Sigmoid colon (tissue), 7 donors: ENCODE measurements at places on chromosomes 7 and 10. TPM values are rescaled to one million over a fixed set of nuclear protein-coding genes. Genes with fewer than 3 reads are reported as not detected.
A peak's percentile ranks its signal among the peaks of the same experiment; 100 is the strongest.

Gene ECHDC3
- 9.2 TPM for polyA plus RNA-seq

- DNase-seq: no peak
- H3K4me3 ChIP-seq: no peak overlapping the region
- no peaks in the 10 kb centered on the region for H3K27me3 ChIP-seq
- no peaks in the 10 kb centered on the region for H3K36me3 ChIP-seq
- H3K4me1 ChIP-seq: peaks cover 18% of the 10 kb centered on the region
- peak overlapping the region; percentile 70 for H3K27ac ChIP-seq
Measured at GRCh38 chr10:79324032-79324695, 23.1 kb upstream of the PPIF start.

GRCh38 chr7:46015107-46015868 lies 94.2 kb upstream of the IGFBP3 start:
- no peak overlapping the region for H3K4me3 ChIP-seq
- H3K4me1 ChIP-seq: no peaks in the 10 kb centered on the region
- no peaks in the 10 kb centered on the region for H3K27me3 ChIP-seq
- no peak for DNase-seq
- H3K27ac ChIP-seq: no peak overlapping the region
- H3K36me3 ChIP-seq: no peaks in the 10 kb centered on the region

Gene ANKRD30A
- polyA plus RNA-seq: not detected

DNA sequence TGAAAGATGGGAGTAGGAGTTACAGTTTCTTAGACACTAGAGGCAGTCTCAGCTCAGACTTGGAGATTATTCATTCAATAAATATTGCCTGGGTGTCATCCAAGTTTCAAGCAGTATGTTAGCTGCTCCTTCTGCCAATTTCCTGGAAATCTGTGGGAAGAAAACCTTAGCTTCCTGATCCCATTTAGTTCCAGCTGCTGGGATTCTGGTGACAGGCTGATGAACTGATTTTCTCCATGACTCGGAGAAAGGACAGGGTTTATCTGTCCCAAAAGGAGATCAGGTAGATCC lies 95.8 kb downstream of the CLEC2L start:
- no peak overlapping the region for H3K27ac ChIP-seq
- DNase-seq: no peak
- no peak overlapping the region for H3K4me3 ChIP-seq
- no peaks in the 10 kb centered on the region for H3K4me1 ChIP-seq

- peaks cover 77% of the 10 kb centered on the region for H3K36me3 ChIP-seq
- H3K4me3 ChIP-seq: no peak overlapping the region
- H3K27me3 ChIP-seq: no peaks in the 10 kb centered on the region
Measured at GRCh38 chr10:101995451-101996063, 60.4 kb downstream of the ARMH3 start.

DNA sequence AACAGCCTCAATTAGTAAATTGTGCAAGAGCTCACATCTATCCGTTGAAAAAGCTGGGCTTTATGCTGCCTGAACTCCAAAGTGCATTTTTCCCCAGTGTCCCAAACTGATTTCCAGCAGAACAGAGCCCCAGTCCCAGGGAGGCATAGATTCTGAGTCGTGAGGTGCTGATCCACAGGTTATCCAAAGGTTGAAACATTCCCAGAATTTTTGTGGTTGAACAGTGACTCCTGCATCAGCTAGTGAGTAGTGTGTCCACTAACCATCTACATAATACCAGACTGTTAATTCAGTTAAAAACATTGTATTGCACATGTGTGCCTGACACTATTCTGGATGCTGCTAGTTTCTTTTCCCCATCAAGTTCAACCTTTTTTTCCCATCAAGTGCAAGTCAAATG lies 761.5 kb downstream of the GATA3 start:
- no peaks in the 10 kb centered on the region for H3K36me3 ChIP-seq
- no peak overlapping the region for H3K4me3 ChIP-seq
- H3K27me3 ChIP-seq: no peaks in the 10 kb centered on the region
- H3K27ac ChIP-seq: no peak overlapping the region
- H3K4me1 ChIP-seq: no peaks in the 10 kb centered on the region
- no peak for DNase-seq

DNA sequence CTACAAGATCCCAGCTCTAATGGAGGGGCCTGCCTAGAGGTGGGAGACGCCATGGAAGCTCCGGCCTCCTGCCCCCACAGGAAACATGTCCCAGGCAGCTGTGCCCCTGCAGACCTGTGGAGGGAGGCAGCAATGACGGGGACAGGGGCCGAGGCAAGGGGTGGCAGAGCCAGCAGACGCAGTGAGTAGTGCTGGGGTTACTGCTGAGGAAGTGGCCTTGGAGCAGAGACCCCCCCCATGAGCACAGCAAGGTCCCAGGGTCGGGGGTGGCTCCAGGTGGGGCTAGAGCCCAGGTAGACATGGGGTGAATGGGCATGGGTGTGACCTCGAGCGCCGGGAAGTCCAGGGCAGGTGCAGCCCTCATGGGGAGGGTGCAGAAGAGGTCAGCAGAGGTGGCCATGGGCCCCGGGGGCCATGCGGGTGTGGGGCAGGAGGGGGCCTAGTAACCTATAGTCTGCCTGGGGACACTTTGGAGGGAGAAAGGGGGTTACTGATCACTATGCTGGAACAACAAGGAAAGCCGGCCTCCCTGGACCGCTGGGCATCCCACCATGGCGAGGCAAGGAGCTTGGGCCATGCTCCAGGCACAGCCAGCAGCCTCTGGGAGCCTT lies 45.5 kb downstream of the JAKMIP3 start:
- DNase-seq: peak; percentile 42
- H3K4me1 ChIP-seq: no peaks in the 10 kb centered on the region
- H3K27ac ChIP-seq: no peak overlapping the region

DNA sequence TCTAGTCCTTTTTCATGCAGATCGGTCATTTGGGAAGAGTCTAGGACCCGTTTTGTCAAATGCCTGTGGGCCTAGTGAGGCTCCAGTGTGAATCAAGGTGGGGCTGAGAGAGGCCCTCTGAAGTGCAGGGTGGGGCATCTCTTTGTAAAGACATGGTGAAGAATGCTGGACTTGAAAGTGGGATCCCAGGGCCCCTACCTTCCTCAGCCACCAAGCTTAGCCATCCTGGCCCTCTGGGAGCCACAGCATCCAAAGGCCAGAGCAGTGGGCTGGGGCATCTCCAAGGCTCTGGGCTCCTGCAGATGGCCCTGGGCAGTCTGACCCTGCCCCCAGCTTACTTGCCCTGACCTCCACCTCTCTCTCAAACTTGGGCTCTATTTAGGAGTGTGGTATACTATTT lies 78.5 kb downstream of the ADCY1 start:
- H3K36me3 ChIP-seq: no peaks in the 10 kb centered on the region
- no peaks in the 10 kb centered on the region for H3K27me3 ChIP-seq
- no peak overlapping the region for H3K4me3 ChIP-seq
- H3K27ac ChIP-seq: no peak overlapping the region

DNA sequence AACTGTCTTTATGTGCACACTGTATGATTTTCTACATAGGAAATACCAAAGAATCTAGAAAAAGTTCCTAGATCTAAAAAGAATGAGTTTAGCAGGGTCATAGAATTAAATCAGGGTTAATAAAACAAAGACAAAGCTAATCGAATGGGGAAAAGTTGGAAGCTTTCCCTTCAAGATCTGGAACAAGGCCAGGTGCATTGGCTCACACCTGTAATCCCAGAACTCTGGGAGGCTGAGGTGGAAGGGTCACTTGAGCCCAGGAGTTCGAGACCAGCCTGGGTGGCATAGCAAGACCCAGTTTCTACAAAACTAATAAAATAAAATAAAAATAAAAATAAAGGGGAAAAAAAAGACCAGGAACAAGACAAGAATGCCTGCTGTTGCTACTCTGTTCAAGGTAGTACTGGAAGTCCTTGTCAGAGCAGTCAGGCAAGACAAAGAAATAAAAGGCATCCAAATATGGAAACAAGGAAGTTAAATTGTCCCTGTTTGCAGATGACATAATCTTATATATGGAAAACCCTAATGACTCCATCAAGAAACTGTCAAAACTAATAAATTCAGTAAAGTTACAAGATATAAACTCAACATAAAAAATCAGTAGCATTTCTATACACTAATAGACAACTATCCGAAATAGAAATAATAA lies 76.1 kb upstream of the RHEB start:
- no peak overlapping the region for H3K4me3 ChIP-seq
- H3K27ac ChIP-seq: peak overlapping the region; percentile 91
- no peaks in the 10 kb centered on the region for H3K36me3 ChIP-seq
- H3K27me3 ChIP-seq: no peaks in the 10 kb centered on the region
- peaks cover 53% of the 10 kb centered on the region for H3K4me1 ChIP-seq

DNA sequence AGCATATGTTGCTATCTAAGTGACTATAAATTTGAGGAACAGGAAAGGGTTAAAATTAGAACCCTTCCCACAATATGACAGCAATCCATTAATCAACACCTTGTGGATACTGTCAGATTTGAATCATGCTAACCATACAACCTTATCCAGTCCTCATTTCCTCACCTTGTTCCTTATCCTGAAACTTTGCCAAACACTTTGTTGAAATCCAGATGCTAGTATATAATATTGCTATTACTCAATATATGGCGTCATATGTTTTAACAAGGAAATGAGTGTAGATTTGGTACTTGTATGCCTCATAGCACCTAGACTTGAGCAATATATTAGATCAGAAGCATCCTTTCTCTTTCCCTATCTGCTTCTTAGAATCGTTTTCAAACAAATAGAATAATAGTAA lies 66.3 kb upstream of the SLC25A13 start:
- no peak for DNase-seq
- H3K27ac ChIP-seq: peak overlapping the region; percentile 54
- H3K4me3 ChIP-seq: no peak overlapping the region
- no peaks in the 10 kb centered on the region for H3K36me3 ChIP-seq
- H3K4me1 ChIP-seq: no peaks in the 10 kb centered on the region

GRCh38 chr10:62153191-62153590 lies 115.5 kb downstream of the RTKN2 start:
- H3K36me3 ChIP-seq: no peaks in the 10 kb centered on the region
- H3K27ac ChIP-seq: no peak overlapping the region
- H3K4me1 ChIP-seq: no peaks in the 10 kb centered on the region
- H3K4me3 ChIP-seq: no peak overlapping the region

DNA sequence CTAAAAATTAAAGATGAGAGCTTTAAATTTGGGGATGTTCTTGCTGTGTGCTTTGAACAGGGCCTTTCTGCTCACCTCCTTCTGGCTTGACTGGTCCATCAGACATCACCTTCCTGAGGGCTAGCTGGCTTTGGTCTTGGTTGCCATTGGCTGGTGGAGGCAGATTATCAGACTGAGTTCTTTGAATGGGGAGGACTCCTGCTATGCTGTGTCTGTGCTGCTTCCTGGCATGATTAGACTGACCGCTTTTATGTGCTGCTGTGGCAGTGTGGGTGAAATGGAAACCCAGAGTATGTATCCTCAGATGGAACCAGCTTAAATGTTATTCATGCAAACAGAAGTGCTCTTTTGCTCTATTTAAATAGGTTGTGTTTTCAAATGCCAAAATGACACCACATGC lies 341.6 kb downstream of the PCLO start:
- DNase-seq: no peak
- no peak overlapping the region for H3K27ac ChIP-seq
- no peaks in the 10 kb centered on the region for H3K4me1 ChIP-seq
- no peaks in the 10 kb centered on the region for H3K27me3 ChIP-seq
- H3K4me3 ChIP-seq: no peak overlapping the region

GRCh38 chr7:131504157-131504899 lies 52.1 kb downstream of the PODXL start:
- no peaks in the 10 kb centered on the region for H3K27me3 ChIP-seq
- no peak for DNase-seq
- peaks cover 42% of the 10 kb centered on the region for H3K36me3 ChIP-seq
- H3K27ac ChIP-seq: no peak overlapping the region
- peaks cover 21% of the 10 kb centered on the region for H3K4me1 ChIP-seq
